ENCODE measurements at places on chromosomes 6 and 20. TPM values are rescaled to one million over a fixed set of nuclear protein-coding genes. Genes with fewer than 3 reads are reported as not detected.

SCUBE3 gene
- total RNA-seq: 0.15 TPM

PLCB4 gene
- 0.13 TPM for total RNA-seq

HTR1E gene
- not detected for total RNA-seq

GFOD1 gene
- total RNA-seq: 21.1 TPM

FOXP4 gene
- 2.6 TPM for total RNA-seq

BTN1A1 gene
- total RNA-seq: not detected

BIRC7 gene
- total RNA-seq: not detected

PTPRT gene
- not detected for total RNA-seq

ZNF334 gene
- total RNA-seq: 0.54 TPM

ZNF335 gene
- 12.1 TPM for total RNA-seq

TENT5A gene
- total RNA-seq: 8.0 TPM

TTK gene
- 39.8 TPM for total RNA-seq

LSM2 gene
- 117 TPM for total RNA-seq

CLPSL2 gene
- not detected for total RNA-seq

BEND6 gene
- 0.33 TPM for total RNA-seq

GJA10 gene
- total RNA-seq: not detected

CFAP206 gene
- total RNA-seq: 0.20 TPM

FILIP1 gene
- total RNA-seq: 10.4 TPM

TCP11 gene
- not detected for total RNA-seq
